ENCODE measurements at places on chromosomes 13 and 19.

- no peak for DNase-seq
Measured at GRCh38 chr13:107665926-107666458, 549.3 kb downstream of the LIG4 start.

DNA sequence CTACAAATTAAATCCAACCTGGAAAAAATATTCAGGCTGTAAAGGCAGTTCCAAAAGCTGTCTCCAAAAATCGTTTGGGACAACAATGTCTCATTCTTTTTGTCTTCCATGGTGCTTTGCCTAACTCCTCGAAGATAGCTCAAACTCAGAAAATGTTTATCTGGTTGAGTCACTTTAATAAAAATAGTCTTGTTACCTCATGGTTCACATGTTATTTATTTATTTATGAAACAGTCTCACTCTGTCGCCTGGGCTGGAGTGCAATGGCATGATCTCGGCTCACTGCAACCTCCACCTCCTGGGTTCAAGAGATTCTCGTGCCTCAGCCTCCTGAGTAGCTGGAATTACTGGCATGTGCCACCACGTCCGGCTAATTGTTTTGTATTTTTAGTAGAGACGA, 4.9 kb upstream of the BRD4 start:
- DNase-seq, result no peak

DNA sequence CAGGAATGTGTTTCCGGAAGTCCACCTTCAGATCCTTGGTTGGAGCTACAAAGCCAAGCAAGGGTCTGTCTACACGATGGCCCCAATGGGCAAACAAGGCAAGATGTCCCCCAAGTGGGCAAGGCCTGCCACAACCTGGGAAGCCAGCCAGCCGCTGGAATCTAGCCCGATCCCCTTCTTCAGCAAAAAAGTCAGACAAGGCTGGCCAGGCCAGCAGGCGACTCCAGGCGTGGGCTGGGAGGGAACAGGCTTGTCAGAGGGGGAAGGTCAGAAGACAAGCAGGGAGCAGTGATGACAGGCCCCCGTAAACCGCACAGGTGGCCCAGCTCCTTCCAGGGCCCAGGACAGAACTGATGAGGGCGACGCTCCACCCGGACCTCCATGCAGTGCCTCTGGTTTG, 69.7 kb upstream of the WASF3 start:
- DNase-seq, result no peak

- no peak for DNase-seq
Measured at GRCh38 chr19:51140441-51140840, 1.7 kb upstream of the SIGLEC7 start.

- no peak for DNase-seq
Measured at GRCh38 chr13:25963674-25964073, 88.1 kb downstream of the SHISA2 start.

GRCh38 chr13:47188802-47189201, 291.9 kb upstream of the HTR2A start:
- DNase-seq, result no peak

DNA sequence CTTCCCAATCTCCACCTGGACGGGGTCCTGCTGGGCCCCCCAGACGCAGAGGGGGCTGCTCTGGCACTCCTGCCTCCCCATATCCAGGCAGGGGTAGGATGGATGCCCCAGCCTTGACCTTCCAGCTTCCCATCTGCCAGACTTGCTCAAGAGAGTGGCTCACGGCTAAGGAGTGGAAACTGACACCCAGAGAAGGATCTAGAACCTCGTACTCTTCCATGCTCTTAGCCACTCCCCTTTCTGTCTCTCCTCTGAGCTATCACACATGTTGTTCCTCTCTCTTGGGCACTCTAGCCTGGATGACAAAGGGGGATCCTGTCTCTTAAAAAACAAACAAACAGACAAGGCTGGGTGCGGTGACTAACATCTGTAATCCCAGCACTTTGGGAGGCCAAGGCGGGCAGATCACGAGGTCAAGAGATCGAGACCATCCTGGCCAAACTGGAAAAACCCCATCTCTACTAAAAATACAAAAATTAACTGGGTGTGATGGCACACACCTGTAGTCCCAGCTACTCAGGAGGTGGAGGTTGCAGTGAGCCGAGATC, 12.2 kb upstream of the FUT5 start:
- no peak for DNase-seq

- DNase-seq, result no peak
Measured at GRCh38 chr13:75694722-75695121, 58.6 kb downstream of the LMO7 start.

- no peak for DNase-seq
Measured at GRCh38 chr19:13153569-13154240, 3.5 kb downstream of the IER2 start.

- DNase-seq, result no peak
Measured at GRCh38 chr19:23055946-23056345, 53.0 kb upstream of the ZNF728 start.

- peak; percentile 58 for DNase-seq
Measured at GRCh38 chr19:35710784-35711723, 6.7 kb downstream of the ZBTB32 start.

DNA sequence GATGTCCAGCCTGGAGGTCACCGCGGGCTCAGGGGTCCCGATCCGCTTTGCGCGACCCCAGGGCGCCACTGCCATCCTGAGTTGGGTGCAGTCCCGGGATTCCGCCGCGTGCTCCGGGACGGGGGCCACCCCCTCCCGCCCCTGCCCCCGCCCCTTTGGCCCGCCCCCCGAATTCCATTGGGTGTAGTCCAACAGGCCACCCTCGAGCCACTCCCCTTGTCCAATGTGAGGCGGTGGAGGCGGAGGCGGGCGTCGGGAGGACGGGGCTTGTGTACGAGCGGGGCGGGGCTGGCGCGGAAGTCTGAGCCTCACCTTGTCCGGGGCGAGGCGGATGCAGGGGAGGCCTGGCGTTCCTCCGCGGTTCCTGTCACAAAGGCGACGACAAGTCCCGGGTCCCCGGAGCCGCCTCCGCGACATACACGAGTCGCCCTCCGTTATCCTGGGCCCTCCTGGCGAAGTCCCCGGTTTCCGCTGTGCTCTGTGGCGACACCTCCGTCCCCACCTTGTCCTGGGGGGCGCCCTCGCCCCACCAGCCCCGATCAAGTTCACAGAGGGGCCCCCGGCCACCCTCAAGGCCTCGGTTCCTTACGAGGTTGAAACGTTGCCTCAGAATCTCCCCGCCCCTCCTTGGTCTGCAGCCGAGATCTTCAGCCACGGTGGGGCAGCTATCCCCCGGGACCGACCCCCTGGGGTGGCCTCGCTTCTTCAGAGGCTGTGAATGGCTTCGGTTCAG, 1.2 kb downstream of the LDLR start:
- DNase-seq, result peak; percentile 97

GRCh38 chr19:41601771-41602170, 25.1 kb downstream of the CEACAM4 start:
- no peak for DNase-seq

- no peak for DNase-seq
Measured at GRCh38 chr13:22201375-22201925, 530.6 kb downstream of the FGF9 start.

DNA sequence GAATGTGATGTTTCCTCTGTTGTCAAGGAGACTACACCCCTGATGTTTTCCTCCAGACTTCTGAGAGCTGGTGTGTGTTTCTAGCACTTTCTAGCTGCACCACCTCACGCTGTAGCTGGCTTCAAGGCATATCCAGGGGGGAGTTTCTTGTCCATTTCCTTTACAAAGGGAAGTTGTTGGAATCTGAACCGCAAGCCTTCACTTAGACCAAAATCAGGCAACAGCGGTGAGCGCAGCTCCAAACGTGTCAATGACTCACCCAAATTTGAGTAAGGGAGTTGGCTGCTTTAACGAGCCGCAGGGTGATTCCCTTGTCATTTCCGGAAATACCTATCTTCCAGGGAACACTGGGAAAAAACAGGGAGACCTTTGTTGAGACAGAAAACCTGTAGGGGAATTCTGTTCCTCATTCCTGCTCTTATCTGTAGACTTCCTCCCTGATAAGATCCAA, 2.5 kb downstream of the LDLR start:
- DNase-seq, result peak; percentile 77

DNA sequence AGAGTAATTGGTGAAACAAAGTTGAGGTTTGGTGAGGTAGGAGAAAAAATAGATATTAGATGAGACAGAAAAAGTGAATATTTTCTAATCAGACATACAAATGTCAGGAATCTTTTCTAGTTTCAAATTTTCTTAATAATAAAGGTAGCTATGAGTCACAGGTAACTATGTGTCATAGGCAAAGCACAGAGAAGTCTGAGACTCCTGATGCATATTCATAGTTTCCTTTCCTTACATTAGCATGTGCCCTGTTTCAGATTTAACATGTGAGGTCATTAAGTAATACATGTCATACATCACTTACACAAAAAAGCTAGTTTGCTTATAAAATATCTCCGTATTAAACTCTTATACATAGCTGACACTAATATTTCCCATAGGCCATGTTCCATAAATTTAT, 1141.3 kb upstream of the PCDH20 start:
- no peak for DNase-seq

GRCh38 chr19:35476149-35476548, 14.1 kb downstream of the KRTDAP start:
- no peak for DNase-seq

DNA sequence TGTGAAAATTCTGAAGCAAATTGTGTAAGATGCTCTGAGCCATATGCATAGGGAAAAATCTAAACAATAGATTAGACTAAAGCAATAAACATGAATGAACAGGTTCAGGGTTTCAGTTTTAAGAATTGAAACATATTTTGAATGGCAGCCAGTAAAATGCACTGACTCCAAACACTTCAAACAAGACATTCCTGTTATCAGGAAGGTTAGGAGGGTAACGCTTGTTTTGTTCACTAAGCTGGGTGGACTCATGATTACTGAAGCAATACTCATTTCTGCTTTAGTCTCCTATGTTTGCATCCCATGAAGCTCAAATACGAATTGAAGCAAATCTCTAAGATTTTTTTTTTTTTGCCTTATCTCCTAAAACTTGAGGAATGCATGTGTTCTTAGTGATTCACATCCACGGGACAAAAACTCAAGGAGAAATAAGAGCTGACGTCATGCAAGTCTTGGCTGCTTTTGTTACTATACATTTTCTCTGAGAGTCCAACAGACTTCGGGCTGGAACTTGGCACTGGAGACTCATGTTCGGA, 29.1 kb upstream of the IGFL4 start:
- no peak for DNase-seq

GRCh38 chr13:101572456-101572855, 120.0 kb downstream of the ITGBL1 start:
- DNase-seq, result no peak

DNA sequence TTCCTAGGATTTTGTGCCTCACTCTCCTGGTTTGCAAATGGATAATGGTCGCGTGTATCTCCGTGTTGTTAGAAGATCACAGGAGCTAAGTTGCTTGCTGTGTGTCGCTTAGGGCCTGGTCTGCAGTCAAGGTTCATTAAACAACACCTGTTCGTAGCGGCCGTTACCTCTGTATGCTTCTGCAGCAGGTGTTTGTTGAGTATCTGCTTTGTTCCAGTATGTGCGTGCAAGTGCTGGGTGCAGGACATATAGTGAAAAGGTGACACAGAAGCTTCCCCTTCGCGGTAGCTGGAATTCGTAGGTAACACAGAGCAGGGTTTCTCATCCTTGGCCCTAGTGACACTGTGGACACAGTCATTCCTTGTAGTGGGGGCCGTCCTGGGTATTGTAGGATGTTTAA, 5.4 kb downstream of the MED25 start:
- no peak for DNase-seq

DNA sequence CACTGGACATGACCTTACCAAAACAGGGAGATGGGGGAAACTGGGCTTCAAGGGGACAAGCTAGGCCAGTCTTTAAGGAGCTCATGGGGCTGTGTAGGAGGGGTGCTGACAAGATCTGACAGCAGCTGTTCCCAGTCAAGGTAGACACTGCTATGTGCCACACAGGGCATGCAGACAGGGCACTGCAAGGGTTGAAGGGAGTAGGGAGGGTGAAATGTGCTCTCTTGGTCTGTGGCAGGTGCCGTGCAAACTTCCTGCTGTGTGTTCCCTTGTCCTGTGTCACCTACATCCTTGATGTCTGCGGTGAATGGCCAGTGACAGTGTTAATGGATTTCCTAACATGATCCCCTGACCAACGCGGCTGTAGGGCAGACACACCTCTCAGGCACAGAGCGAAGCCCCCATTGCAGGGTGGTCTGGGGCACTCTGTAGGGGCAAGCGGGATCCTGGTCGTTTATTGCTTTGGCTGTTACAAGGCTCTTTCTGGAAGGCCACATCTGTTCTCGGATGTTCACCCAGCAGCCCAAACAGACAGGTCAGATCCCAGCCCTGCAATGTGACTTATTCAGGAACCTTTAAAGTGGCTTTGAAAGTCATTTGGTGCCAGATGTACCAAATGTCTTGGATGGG, 199.5 kb upstream of the ZNF536 start:
- DNase-seq, result no peak

DNA sequence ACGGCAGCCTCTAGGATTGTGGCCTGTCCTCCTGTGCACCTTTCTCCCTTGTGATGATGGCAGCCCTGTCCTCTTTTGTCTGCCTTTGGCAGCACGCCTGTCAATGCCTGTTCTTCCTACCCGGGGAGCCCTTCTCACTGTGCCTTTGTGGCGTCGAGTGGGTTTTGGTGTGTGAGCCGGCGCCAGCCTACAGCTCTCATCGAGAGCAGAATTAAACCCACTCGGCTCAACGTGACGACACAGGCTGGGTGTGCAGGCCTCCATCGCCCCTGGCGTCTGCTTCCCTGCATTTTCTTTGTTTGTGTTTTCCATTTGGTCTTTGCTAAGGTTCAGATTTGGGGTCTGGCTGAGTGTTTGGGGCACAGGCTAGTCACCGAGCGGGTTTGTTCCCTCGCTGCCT, 34.4 kb downstream of the AP1M1 start:
- DNase-seq, result no peak

GRCh38 chr13:92833071-92833470, 393.5 kb upstream of the GPC6 start:
- no peak for DNase-seq

DNA sequence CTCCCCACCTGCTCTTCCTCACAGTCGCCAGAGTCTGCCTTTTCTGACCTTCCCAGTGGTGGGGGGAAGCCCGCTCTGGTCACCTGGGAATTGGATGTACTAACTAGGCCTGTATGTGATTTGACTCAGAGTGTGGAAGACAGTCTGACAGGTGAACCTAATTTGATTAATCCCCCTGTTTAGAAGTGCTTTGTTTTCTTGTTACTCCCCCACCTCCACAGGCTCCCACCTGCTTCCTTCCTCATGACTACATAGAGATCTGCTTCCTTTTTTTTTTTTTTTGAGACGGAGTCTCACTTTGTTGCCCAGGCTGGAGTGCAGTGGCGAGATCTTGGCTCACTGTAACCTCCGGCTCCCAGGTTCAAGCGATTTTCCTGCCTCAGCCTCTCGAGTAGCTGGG, 44.0 kb downstream of the COG3 start:
- no peak for DNase-seq

GRCh38 chr13:24275041-24275440, 34.3 kb upstream of the C1QTNF9 start:
- no peak for DNase-seq

- DNase-seq, result no peak
Measured at GRCh38 chr13:35485424-35485823, 8.9 kb upstream of the MAB21L1 start.

GRCh38 chr13:74134221-74134776, at the start of gene KLF12:
Gene KLF12 (minus strand): TSS chr13:74134404.
- peak; percentile 96 for DNase-seq

- DNase-seq, result no peak
Measured at GRCh38 chr13:50196118-50196517, 180.9 kb downstream of the KCNRG start.

- DNase-seq, result no peak
Measured at GRCh38 chr19:18488838-18489626, 32.8 kb downstream of the ELL start.

- no peak for DNase-seq
Measured at GRCh38 chr19:56642711-56643459, at the start of gene SMIM17. Gene SMIM17 (plus strand): TSS chr19:56643159. CDS start chr19:56645668, 2,509 bp downstream.
